RWPE2 (cell line): ENCODE measurements at places on chromosomes 2 and 18.

DNA sequence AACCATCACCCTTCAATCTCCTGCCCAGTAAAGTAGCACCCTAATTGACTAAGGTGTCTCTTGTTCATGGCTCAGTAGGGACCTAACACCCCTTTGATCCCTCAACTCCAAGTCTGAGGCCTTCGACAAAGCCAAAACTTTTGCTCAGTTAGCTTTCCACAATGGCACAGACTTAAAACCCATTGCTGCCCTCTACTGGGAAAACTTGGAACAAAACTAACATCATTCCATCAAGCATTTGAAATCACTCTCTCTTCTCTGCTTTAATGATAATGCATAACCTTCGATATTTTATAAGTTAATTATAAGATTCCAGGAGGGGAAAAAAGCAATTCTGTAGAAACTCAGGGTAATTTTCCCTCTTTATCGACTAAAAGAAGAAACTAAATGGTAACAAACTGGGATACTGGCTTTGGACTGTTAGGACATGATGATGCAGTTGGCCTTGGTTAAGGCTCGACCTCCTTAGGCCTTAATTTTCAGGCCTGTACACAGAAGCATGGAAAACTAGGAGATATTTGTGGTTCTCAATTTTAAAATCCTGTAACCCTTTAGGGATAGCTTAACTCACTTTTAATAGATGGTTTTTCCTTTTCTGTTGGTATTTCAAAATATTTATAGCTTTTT, 127.8 kb downstream of the STK39 start:
- H3K27me3 ChIP-seq, result no peaks in the 10 kb centered on the region
- no peak for DNase-seq
- H3K36me3 ChIP-seq, result peaks cover 34% of the 10 kb centered on the region
- no peaks in the 10 kb centered on the region for H3K4me1 ChIP-seq
- H3K4me3 ChIP-seq, result no peak overlapping the region

- no peaks in the 10 kb centered on the region for H3K4me1 ChIP-seq
- peaks cover 22% of the 10 kb centered on the region for H3K27me3 ChIP-seq
- no peak overlapping the region for H3K27ac ChIP-seq
- DNase-seq, result no peak
- H3K36me3 ChIP-seq, result no peaks in the 10 kb centered on the region
Measured at GRCh38 chr18:11391661-11392060, 217.7 kb upstream of the SLC35G4 start.

GRCh38 chr2:207720517-207721187, 9.2 kb downstream of the CCNYL1 start:
- peaks cover 1% of the 10 kb centered on the region; the same call in 1 of the 2 replicates for H3K36me3 ChIP-seq
- H3K27ac ChIP-seq, result peak overlapping the region; percentile 76
- no peak overlapping the region for H3K4me3 ChIP-seq
- H3K4me1 ChIP-seq, result peaks cover 48% of the 10 kb centered on the region
- H3K27me3 ChIP-seq, result no peaks in the 10 kb centered on the region

GRCh38 chr2:180124273-180125139, 117.4 kb upstream of the CWC22 start:
- H3K4me3 ChIP-seq, result no peak overlapping the region
- no peaks in the 10 kb centered on the region for H3K27me3 ChIP-seq
- no peak for DNase-seq
- peaks cover 2% of the 10 kb centered on the region for H3K4me1 ChIP-seq
- no peaks in the 10 kb centered on the region for H3K36me3 ChIP-seq
- H3K27ac ChIP-seq, result no peak overlapping the region

DNA sequence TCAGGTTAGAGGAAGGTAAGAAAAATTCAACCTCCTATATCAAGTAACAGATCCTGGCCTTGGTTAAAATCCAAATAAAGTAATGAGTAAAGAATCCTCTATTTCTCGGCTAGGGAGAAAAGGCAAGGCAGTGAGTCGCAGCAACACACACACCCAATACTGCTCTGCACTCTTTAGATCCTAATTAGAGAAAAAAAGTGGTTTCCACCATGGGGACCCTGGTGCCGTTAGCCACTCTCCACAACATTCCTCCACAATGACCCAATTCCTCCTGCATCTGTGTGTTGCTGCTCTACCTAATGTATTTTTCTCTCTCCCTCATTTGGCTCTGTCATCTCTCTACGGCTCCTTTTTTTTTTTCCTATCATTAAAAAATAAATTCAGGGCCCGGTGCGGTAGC, 462.7 kb downstream of the METTL4 start:
- peaks cover 23% of the 10 kb centered on the region for H3K4me1 ChIP-seq
- H3K27ac ChIP-seq, result no peak overlapping the region
- H3K36me3 ChIP-seq, result no peaks in the 10 kb centered on the region
- H3K4me3 ChIP-seq, result no peak overlapping the region
- no peak for DNase-seq

DNA sequence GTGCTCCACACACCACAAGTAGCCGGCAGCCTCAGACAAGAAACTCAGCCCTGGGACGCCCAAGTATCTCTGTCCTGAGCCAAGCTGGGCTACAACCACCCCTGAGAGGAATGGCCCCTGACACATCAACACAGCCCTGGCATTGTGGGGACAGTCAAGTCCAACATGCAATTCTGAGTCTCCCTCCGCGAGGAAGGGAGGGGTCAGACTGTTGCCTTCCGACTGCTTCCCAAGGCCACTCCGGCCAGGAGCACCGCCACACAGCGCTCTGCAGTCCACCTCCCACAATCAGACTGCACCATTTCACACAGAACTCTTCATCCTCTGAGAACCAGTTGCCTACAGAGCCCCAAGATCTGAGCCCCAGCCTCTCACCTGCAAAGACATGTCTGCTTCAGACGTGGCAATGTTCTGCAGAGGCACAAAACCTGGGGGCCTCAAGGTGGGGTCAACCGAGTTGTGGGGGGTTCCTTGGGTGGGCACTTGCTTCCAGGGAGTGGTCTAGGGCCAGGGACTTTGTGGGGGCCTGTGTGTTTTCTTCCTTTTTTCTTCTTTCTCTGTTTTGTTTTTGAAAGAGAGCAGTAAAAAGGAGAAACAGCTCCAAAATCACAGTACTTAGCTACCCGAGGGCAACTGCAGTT, 76.7 kb upstream of the SALL3 start:
- H3K27me3 ChIP-seq, result no peaks in the 10 kb centered on the region
- DNase-seq, result no peak
- H3K36me3 ChIP-seq, result no peaks in the 10 kb centered on the region
- H3K4me1 ChIP-seq, result no peaks in the 10 kb centered on the region
